A549 treated with CpdA at 1 μM for 4 hours (cell line): ENCODE measurements at places on chromosomes 6 and 20. TPM values are rescaled to one million over a fixed set of nuclear protein-coding genes. Genes with fewer than 3 reads are reported as not detected.

Gene CRISP2
- not detected in 5 replicates for total RNA-seq

Gene ENPP4
- 0.22 to 0.34 TPM (median 0.25 TPM) in 5 replicates for total RNA-seq

Gene VARS1
- total RNA-seq, result 50.8 to 60.2 TPM (median 57.2 TPM) in 5 replicates

Gene BPIFB1
- 0.07 to 0.15 TPM (median 0.14 TPM) in 3 of 5 replicates, not detected in the others for total RNA-seq

Gene HDGFL1
- not detected in 5 replicates for total RNA-seq

Gene FKBP1A
- total RNA-seq, result 495 to 535 TPM (median 512 TPM) in 5 replicates

Gene DXO
- 9.7 to 13.2 TPM (median 11.9 TPM) in 5 replicates for total RNA-seq

Gene SMLR1
- not detected in 5 replicates for total RNA-seq

Gene UNC5CL
- 0.20 to 0.40 TPM (median 0.34 TPM) in 5 replicates for total RNA-seq

Gene COL10A1
- 0.02 TPM in 1 of 5 replicates, not detected in the others for total RNA-seq

Gene PNPLA1
- total RNA-seq, result 0.05 TPM in 1 of 5 replicates, not detected in the others

Gene ZBTB12
- 3.2 to 5.4 TPM (median 4.8 TPM) in 5 replicates for total RNA-seq

Gene ZNF391
- 0.24 to 0.55 TPM (median 0.27 TPM) in 5 replicates for total RNA-seq

Gene CLPSL1
- total RNA-seq, result not detected in 5 replicates

Gene C4B
- 0.56 to 1.3 TPM (median 0.94 TPM) in 5 replicates for total RNA-seq

Gene LRFN2
- not detected in 5 replicates for total RNA-seq

Gene SIRPD
- total RNA-seq, result not detected in 5 replicates

Gene POLR1C
- 48.5 to 61.1 TPM (median 52.6 TPM) in 5 replicates for total RNA-seq

Gene STMND1
- not detected in 5 replicates for total RNA-seq

Gene C6orf136
- total RNA-seq, result 8.5 to 13.8 TPM (median 13.7 TPM) in 5 replicates
